Stimulated activated CD8-positive, alpha-beta memory T cell treated with anti-CD3 and anti-CD28 coated beads, Interleukin-7, amount 100 ng/mL, for 1 hour (primary cell): ENCODE measurements at places on chromosomes 5 and 9.

- peak; percentile 18 for DNase-seq
These were observed 132.2 kb downstream of the FBXO4 start for GRCh38 chr5:42057254-42057690.

GRCh38 chr5:51902512-51902911 is 519.3 kb downstream of the ISL1 start:
- DNase-seq, result no peak

- DNase-seq, result no peak
These were observed 40.4 kb downstream of the CCL28 start for GRCh38 chr5:43371821-43372220.

DNA sequence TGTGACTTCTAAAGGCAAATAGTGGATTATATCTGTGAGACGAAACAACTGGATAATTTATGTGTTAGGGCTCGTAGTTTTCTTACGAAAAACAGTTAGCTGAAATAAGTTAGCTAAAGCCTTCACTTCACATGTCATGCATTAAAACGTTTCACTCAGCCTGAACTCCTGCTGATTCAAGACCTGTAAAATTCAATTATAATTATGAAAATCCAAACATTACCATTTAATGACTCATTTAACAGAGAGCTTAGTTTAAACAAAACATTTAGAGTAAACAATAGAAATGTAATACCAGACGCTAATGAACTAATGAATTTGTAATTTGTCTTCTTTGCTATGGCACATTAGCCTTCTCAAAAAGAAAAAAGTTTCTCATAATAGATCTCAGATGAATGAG is 1.7 kb downstream of the TAL2 start:
- DNase-seq, result no peak

- no peak for DNase-seq
These were observed 14.8 kb upstream of the SLC6A19 start for GRCh38 chr5:1186351-1187233.

- DNase-seq, result no peak
These were observed 390.7 kb upstream of the PIK3R1 start for GRCh38 chr5:67824852-67825251.

DNA sequence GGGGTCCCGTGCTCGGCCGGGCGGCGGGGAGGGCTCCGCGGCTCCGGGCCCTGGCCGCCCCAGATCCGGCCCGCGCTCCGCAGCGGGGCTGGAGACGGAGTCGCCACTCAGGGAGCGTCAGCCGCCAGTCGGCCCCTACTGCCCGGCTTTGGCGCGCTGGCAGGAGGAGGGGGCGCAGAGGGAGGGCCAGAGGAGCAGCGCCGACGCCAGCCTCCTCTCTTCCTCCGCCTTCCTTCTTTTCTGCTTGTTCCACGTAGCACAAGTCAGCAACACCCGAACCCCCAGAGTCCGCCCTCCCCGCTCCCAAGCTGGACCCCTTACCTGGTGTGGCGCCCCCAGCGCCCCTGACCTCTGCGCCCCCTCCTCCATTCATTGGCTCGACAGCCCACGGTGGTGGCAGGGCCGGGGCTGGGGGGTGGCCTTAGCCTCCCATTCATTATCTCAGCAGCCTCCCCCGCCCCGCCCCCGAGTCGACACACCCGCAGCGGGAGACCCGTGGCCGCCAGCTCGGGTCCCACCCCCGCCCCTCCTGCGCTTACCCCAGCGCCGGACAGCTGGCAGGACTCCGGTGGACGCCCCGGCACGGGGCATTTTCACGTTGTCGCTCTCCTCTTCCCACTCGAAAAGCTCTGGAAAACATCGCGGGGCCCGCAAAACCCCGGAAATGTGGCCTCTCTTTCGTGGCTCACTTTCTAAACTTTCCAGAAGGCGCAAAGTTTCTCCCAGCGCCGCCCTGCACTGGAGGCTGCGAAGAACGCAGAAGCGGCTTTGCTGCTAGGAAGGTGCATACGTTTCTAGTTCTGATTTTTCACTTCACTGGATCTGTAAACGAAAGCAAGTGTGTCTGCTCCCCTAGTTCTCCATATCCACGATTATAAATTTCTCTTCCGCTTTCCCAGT is at the start of gene LPAR1:
TSS of gene LPAR1 (minus strand) at position 140 of the 900 bp plus-strand sequence. CDS start 66,353 bp downstream, outside the sequence.
- no peak for DNase-seq

GRCh38 chr5:76165711-76166374 is 82.7 kb downstream of the SV2C start:
- DNase-seq, result no peak
